ENCODE measurements at places on chromosomes 2 and 18.

DNA sequence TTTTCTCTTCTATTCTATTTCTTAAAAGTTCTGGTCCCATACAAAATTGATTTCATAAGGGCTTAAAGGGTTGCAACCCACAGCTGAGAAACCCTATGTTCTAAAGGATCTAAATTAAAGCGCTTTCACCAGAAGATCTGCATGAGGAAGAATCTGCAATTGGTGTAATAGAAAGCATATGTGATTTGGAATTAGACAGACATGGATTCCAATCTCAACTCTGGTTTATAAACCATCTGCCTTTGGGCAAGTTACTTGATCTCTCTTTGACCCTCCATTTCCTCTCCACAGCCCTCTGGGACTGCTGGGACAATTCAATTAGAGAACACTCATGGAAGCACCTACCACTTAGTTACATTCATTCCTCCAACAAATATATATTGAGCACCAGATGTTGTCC, 178.7 kb downstream of the ANTXR1 start:
- no peak for DNase-seq

- DNase-seq: no peak
Measured at GRCh38 chr2:240591784-240592183, 5.2 kb downstream of the CAPN10 start.

GRCh38 chr2:129763966-129764365, 215.5 kb upstream of the RAB6C start:
- no peak for DNase-seq

DNA sequence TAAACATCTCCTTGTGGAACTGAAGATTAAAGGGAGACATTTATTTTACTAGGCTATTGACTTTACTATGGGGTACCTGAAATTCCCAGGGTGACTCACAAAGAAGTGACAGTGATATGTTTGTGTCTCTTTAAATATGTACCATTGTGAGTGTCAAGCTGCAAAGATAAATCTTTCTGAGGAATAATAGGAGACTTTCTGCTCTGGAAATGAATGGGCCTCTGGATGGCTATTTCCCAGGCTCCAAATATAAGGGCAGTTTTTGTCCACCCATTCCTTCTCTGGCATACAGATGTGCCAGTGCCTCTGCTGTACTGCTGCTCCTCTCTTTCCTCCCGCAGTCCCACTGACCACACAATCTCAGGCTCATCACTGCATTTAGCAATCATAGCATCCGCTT, 586.4 kb upstream of the CNTNAP5 start:
- no peak for DNase-seq

DNA sequence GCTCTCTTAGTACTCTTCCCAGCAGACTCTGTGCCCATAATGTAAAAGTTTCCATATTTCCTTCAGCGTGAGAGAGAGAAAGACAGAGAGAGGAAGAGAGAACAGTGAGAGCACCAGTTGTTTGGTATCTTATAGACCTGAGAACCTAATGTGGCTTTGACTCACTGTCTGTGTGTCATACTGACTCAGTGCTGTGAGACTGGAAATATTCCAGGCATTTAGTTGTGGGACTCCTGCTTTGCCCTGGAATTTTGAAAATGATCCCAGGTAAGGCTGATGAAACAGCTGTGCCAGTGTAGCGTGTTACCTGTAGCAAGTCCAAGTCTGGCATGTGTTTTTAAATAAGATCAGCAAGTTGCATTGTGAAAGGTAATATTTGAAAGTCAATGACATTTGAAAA, 87.9 kb upstream of the KCNH7 start:
- DNase-seq: no peak

GRCh38 chr2:46058140-46058539, 239.1 kb upstream of the EPAS1 start:
- DNase-seq: no peak

GRCh38 chr2:26270373-26270772, 25.6 kb downstream of the HADHB start:
- no peak for DNase-seq

GRCh38 chr2:166090908-166091307, 36.9 kb downstream of the SCN1A start:
- DNase-seq: no peak
